ENCODE measurements at places on chromosomes 7 and 10.
A peak's percentile ranks its signal among the peaks of the same experiment; 100 is the strongest.

DNA sequence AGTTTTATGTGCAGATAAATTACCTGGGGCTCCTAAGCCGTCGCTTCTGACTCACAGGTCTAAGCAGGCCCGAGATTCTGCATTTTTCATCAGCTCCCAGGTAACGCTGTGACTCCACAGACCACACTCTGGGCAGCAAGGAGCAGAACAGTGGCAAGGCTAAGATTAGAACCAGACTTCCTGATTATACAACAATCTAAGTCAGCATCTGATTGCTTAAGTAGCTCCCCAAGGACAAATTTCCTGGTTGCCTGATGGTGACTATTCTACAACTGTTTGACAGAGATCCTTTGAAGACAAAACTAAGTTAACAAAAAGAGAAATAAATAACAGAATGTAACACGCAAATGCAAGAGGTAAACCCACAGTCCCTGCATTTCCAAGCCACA is 69.0 kb downstream of the CREB3L2 start:
- peaks cover 24% of the 10 kb centered on the region for H3K4me1 ChIP-seq
- H3K27me3 ChIP-seq, result no peaks in the 10 kb centered on the region
- H3K27ac ChIP-seq, result no peak overlapping the region
- H3K4me3 ChIP-seq, result no peak overlapping the region
- H3K36me3 ChIP-seq, result peaks cover 6% of the 10 kb centered on the region

DNA sequence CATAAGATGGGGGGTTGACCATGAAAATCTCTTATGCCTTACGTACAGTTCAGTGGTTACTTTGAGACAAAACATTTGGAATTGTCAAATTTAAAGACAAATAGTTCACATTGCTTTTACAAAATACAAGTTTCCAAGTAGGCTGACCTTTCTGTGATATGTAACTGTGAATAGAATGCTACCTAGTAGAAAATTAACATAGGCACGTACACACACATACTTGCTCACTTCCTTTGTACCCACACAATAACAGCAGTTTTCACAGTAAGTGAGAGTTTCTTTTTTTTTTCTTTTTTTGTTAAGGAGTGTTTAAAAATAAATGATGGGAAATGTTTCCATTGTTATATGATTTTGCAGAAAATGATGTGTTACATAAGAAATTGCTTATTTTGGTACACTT is 53.3 kb upstream of the SP8 start:
- no peak overlapping the region for H3K4me3 ChIP-seq
- no peak overlapping the region for H3K27ac ChIP-seq
- DNase-seq, result no peak
- H3K27me3 ChIP-seq, result peaks cover 2% of the 10 kb centered on the region
- no peaks in the 10 kb centered on the region for H3K4me1 ChIP-seq

DNA sequence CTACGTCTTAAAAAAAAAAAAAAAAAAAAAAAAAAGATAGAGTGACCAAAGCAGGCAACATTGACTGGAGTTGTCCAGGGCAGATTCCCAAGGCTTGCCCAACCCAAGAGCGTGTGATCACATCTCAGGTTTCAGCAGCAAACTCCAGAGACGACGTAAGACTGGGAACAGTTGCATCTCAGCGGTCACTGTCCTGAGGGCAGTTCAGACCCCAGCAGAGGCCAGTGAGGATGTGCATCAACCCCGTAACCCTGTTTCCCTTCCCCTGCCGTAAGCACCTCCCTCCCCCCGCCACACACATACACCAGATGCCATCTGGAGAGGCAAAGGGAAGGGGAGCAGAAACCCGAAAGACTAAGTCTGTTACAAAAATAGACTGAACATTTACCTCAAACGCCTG is 19.3 kb upstream of the TOMM7 start:
- no peak overlapping the region for H3K4me3 ChIP-seq
- peaks cover 5% of the 10 kb centered on the region for H3K27me3 ChIP-seq
- no peaks in the 10 kb centered on the region for H3K36me3 ChIP-seq
- no peaks in the 10 kb centered on the region for H3K4me1 ChIP-seq

- no peaks in the 10 kb centered on the region for H3K36me3 ChIP-seq
- no peak overlapping the region for H3K27ac ChIP-seq
- DNase-seq, result no peak
Observed at GRCh38 chr10:53580465-53580864, 807.9 kb upstream of the MBL2 start.

GRCh38 chr7:137209151-137209817 is 134.2 kb downstream of the PTN start:
- no peak overlapping the region for H3K27ac ChIP-seq
- H3K27me3 ChIP-seq, result no peaks in the 10 kb centered on the region
- H3K36me3 ChIP-seq, result no peaks in the 10 kb centered on the region
- H3K4me3 ChIP-seq, result no peak overlapping the region
- H3K4me1 ChIP-seq, result no peaks in the 10 kb centered on the region

GRCh38 chr10:33559105-33559504 is 224.6 kb upstream of the NRP1 start:
- no peak for DNase-seq
- H3K36me3 ChIP-seq, result no peaks in the 10 kb centered on the region
- H3K27me3 ChIP-seq, result peaks cover under 1% of the 10 kb centered on the region
- no peak overlapping the region for H3K4me3 ChIP-seq
- no peaks in the 10 kb centered on the region for H3K4me1 ChIP-seq

- H3K27ac ChIP-seq, result no peak overlapping the region
- H3K36me3 ChIP-seq, result no peaks in the 10 kb centered on the region
- DNase-seq, result no peak
- no peaks in the 10 kb centered on the region for H3K27me3 ChIP-seq
- H3K4me3 ChIP-seq, result no peak overlapping the region
Observed at GRCh38 chr7:83819911-83820310, 171.0 kb upstream of the SEMA3E start.

DNA sequence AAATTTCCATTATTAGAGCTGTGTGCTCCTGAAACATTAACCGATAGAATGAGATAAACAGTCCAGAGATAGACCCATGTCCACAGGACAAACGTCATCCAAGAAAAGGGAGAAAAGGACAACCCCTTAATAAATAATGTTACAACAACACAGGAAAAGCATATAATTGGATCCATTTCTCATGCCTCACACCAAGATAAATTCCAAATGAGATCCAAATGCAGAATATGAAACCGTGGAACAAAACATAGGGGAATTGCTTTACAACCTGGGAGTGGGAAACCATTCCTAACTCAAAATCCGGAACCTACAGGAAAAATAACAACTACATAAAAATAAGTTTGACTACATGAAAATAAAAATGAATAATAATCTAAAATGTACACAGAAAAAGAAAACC is 22.4 kb upstream of the NEBL start:
- H3K27me3 ChIP-seq, result peaks cover 6% of the 10 kb centered on the region
- no peaks in the 10 kb centered on the region for H3K4me1 ChIP-seq
- no peak overlapping the region for H3K4me3 ChIP-seq
- no peak for DNase-seq
- no peak overlapping the region for H3K27ac ChIP-seq

DNA sequence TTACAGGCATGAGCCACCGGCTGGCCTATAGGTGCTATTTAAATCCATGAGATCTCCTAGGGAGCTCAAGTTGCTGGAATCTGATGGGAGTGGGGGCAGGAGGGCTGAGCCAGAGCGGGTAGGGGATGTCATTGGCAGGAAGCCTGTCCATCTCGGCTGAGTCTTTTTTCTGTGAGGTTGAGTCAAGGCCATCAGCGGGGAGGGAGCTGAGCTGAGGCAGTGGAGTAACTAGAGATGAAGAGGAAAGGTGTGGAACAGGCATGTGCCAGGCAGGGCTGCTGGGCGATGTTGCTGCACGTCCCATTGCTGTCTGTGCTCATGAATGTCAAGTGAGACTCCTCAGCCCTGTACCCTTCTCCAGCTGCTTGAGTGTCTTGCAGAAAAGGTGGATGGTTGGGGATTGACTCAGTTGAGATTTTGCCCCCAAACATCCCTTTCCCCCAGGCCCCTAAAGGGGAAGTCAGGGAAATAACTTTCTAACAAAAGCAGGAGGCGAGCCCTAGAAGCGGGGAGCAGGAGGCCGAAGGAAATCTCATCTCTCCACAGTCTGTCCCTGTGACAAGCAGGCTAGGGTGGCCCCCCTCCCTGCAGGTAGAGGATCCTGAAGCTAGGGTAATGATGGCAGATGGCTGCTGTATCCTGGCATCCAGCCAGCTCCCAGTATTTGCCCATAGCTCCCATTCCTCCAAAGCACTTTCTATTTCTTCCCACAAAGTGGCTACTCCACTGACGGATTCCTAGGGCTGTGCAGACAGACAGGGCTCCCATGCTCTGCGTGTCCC is 5.4 kb downstream of the ATP6V1F start:
- no peak for DNase-seq
- H3K4me1 ChIP-seq, result peaks cover 36% of the 10 kb centered on the region
- H3K27me3 ChIP-seq, result peaks cover 5% of the 10 kb centered on the region
- peaks cover 19% of the 10 kb centered on the region for H3K36me3 ChIP-seq
- no peak overlapping the region for H3K27ac ChIP-seq

DNA sequence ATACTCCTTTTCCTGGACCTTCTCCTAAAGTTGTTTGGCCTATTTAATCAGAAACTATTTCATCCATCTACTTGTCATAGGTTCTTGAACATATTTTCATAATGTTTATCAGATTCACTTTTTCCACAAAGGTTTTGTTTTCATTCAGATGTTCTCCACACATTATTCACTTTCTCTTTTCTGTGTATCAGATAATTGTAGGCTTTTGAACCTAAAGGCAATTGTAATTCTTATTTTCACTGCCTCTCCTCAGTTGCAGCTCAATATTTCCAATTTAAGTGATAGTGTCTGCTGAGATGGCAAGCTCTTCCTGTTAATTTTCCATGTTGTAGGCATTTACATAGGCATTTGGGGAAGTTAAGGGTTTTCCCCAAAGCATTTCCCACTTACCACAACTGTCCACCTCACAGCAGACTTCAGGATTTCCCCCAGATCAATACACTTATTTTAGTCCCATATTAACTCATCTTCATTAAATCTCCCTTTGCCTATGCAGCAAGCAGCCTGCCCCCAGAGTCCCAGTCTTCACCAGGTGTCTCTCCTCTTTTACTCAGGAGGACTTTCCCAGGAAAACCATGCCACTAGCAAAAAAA is 12.3 kb upstream of the IKZF1 start:
- peaks cover 31% of the 10 kb centered on the region for H3K4me1 ChIP-seq
- no peak for DNase-seq
- peak overlapping the region; percentile 35 for H3K27ac ChIP-seq
- no peaks in the 10 kb centered on the region for H3K27me3 ChIP-seq

- H3K36me3 ChIP-seq, result peaks cover under 1% of the 10 kb centered on the region
- H3K27ac ChIP-seq, result no peak overlapping the region
Observed at GRCh38 chr7:92608380-92609322, 18.5 kb upstream of the FAM133B start.

DNA sequence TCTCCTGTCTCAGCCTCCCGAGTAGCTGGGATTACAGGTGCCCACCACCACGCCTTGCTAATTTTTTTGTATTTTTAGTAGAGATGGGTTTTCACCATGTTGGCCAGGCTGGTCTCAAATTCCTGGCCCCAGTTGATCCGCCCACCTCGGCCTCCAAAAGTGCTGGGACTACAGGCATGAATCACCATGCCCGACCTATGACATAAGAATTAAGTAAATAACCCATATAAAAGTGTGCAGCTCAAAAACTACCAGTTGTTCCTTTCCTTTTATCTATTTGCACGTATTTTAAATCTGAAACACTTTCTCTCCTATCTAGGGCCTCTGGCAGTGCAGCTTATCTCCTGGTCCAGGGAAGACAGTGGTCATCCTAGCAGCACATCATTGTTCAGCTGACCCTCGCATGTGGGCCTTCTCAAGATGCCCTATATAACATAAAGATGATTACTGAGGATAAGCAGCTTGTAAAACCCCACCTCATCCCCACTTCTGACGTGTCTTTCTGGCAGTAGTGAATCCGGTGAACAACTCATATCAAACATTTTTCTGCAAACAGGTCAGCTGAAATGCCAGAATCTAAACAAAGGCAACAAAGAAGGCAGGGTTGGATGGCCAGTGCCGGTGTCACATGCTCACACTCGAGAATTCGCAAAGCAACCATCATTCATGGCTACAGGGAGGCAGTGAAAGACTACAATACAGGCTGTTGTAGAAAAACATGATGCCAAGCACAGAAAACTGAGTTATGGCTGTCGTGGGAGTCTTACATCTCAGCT is 36.0 kb upstream of the KCNIP2 start:
- peaks cover 16% of the 10 kb centered on the region for H3K4me1 ChIP-seq
- peaks cover 9% of the 10 kb centered on the region for H3K36me3 ChIP-seq
- no peaks in the 10 kb centered on the region for H3K27me3 ChIP-seq
- peak overlapping the region; percentile 39 for H3K27ac ChIP-seq
- DNase-seq, result no peak

DNA sequence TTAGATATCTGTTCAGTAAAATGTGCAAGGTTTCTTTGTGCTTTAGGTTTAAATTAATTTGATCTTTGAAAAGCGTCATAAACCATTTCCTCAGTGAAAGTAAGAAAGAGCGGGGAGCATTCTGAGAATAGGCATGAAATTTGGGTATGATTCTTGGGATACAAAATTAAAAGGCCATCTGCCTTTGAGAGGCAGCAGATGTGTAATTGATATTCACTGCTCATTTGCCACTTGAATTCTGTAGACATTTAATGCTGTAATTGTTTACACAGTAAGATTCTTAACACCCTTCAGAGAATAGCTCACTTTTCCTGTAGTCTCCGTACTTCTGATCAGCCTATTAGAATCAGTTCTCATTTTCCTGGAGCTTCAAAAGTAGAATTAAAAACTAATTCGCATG is 18.7 kb downstream of the FRMD4A start:
- DNase-seq, result no peak
- H3K27me3 ChIP-seq, result peaks cover 24% of the 10 kb centered on the region
- H3K4me3 ChIP-seq, result no peak overlapping the region
- H3K27ac ChIP-seq, result no peak overlapping the region

- no peak for DNase-seq
- peaks cover 2% of the 10 kb centered on the region for H3K4me1 ChIP-seq
- no peak overlapping the region for H3K4me3 ChIP-seq
- no peak overlapping the region for H3K27ac ChIP-seq
- H3K27me3 ChIP-seq, result peaks cover 6% of the 10 kb centered on the region
Observed at GRCh38 chr10:123485341-123485960, 180.7 kb upstream of the GPR26 start.

DNA sequence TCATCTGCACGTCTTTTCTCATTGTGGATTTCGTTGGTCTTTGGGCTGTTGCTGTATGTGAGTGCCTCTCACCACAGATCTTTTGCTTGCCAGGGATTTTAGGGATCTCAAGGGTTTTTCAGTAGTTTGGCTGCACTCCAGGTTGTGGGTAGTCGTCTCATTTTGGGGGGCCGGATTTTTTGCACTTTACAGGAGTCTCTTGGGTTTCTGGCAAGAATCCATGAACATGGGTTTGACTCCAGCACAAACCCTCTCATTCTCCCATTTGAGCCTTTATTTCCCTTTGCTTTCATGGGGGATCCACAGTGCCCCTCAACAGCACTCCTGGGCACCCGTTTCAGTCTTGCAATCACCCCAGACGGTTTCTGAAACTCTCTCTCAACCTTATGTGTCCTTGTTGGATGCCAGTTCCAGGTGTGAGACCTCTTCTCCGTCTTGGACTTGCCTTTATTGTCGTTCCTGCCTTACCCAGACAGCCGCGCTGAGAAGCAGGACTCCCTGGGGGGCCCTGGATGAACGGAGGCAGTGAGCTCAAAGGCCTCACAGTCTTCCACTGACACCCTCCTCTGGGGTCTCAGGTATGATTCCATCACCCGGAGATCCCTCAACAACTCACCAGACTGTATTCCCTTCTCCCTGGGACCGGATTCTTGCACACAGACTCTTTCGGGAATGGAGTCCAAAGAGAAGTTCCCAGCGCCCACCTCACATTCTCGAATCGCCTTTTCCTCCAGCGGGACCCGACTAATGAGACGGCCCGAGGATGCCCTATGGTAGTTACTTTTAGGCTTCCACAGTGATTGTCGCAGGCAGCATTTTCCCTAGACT is 18.8 kb upstream of the ZNF273 start:
- peaks cover 3% of the 10 kb centered on the region for H3K36me3 ChIP-seq
- peaks cover 48% of the 10 kb centered on the region for H3K27me3 ChIP-seq
- peaks cover 10% of the 10 kb centered on the region for H3K4me1 ChIP-seq
- no peak overlapping the region for H3K4me3 ChIP-seq
- H3K27ac ChIP-seq, result no peak overlapping the region
- no peak for DNase-seq

Data from memory B cell (primary cell).